Mesendoderm (in vitro differentiated cells): ENCODE measurements at places on chromosomes 7 and 10.

DNA sequence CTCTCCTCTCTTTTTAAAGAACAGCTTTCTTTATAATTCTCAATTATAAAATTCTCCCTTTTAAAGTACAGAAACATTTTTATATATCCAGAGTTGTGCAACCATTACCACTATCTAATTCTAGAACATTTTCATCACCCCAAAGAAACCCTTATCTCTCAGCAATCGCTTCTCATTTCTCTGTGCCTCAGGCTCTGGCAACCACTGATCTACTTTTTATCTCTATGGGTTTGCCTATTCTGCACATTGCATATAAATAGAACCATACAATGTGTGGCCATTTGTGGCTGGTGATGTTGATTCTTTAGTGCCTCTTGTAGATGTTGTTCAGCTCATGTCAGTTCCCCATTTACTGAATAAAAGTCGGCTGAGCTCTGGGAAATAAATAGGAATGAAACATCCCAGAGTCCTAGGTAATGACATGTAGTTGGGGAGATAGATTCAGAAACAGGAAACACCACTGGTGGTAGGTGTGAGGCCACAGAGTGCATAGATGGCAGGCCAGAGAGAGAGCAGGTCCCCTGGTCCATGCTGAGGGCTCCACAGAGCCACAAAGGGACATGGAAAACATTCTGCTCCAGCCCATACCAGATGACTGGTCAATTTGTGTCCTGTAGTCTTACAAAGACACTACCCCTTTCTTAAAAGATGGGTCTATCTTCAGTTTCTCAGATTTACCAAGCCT lies 126.5 kb downstream of the PLPP4 start:
- no peak for DNase-seq

GRCh38 chr7:109449760-109450159 lies 880.1 kb downstream of the DNAJB9 start:
- DNase-seq: peak; percentile 56

DNA sequence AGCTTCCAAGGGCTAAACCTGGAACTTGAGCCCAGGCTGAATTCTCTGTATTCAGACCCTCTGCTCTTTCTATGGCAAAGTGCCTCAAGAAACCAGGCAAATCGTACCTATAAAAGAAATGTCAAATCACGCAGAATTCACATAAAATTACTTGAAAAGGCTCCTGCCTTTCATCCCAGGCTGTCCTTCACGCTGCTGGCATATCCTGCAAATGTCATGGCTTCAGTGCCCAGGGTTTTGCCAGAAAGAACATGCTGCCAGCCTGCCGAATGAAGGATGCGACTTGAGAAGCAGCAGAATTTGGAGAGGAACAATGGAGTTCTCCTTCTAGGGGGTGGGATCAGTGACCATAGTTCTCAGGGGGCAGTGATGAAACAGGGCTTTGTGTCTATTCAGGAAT lies 602.5 kb upstream of the GALNT17 start:
- DNase-seq: no peak

GRCh38 chr10:78004215-78005026 lies 24.9 kb downstream of the POLR3A start:
- DNase-seq: peak; percentile 32

DNA sequence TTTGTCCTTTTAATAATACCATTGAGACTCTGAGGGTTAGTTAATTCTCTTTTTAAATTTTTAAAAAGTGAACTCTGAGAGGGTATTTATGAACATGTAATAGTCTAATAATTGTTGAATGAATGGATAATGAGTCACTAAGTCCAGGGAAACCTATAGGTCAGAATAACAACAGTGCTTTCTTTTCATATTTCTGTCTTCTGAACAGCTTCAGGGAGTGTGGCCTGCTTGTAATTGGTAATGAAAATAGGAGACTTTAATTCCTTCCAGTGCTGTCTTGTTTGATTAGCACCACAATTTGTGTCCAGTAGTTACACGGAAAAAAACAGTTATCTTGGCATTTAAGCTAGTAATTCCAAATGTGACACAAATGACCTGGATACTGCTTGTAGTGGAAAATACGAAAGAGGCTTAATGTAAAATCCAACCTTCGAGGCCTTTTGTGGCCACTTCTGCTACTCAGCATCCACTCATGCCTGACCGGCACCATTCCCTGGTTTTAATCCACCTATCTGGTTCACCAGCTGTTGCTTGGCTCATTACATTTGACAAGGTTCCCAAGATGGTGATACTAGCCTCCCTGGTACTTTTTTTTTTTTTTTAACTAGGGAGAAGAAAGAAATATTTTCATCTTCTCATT lies 149.3 kb upstream of the IMMP2L start:
- DNase-seq: no peak

DNA sequence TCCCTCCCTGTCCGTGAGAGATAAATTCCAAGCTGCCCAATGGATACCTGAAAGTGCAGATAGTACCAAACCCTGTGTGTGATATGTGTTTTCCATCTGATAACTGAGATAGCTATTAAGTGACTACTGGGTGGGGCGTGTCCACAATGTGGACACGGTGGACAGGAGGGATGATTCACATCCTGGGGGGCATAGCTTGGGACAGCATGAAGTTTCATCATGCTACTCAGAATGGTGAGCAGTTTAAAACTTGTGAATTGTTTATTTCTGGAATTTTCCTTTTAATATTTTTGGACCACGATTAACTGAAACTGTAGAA lies 158.6 kb downstream of the CREB5 start:
- DNase-seq: no peak

DNA sequence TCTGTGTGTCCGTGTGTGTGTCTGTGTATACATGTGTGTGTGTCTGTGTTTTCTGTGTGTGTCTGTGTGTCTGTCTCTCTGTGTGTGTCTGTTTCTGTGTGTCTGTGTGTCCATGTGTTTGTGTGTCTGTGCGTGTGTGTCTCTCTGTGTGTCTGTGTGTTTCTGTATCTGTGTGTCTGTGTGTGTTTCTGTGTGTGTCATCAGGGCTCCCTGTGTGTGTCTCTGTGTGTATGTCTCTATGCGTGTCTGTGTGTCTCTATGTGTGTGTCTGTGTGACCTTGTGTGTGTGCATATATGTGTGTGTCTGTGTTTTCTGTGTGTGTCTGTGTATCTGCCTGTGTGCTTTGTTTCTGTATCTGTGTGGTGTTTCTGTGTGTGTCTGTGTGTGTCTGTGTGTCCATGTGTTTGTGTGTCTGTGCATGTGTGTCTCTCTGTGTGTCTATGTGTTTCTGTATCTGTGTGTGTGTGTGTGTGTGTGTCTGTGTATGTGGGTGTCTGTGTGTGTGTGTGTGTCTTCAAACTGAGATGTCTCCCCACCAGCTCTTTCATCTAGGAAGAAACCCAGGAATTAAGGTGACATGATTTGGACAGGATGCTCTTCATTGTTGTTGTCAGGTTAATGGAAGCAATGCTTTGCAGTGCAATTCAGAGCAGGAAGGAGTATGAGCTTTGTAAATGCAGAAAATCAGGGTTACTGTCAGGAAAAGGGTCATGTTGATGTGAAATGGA lies 20.7 kb upstream of the PPIF start:
- DNase-seq: no peak

DNA sequence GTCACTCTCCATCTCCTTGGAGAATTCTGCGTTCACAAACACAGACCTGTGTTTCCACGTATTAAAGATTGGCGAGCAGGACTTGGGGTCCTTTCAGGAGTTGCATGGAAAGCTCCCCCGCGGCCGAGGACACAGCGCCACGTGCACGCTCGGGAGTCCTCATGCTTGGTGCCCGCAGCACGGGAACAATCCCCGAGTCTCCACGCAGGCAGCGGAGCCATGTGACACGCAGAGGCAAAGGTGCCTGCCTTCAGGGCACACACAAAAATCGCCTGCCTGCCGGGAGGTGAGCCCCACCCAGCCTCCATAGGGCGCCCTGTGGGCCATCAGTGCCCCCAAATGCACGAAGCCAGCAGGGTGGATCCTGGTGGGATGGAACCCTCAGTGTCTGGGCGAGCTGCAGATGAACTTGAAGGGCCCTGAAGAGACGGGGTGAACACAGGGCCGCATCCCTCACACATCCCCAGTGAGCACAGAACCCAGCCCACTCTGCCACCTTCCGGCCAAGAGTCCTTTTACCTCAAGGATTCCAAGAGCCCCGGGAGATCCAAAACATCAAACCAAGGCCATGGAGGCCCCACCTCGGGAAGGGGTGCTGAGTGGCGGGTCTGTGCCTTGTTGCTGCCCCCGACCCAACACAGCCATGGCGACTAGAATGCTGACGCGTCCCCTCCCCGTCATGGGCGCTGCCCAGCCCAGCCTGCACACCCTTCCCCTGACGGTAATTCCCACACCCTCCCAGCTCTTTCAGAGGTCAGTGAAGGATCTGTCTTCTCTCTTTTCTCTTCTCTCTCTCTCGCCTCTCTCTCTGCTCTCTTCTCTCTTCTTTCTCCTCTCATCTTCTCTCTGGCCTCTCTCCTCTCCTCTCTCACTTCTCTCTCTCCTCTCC lies 55.9 kb downstream of the CFAP46 start:
- DNase-seq: peak; percentile 26

DNA sequence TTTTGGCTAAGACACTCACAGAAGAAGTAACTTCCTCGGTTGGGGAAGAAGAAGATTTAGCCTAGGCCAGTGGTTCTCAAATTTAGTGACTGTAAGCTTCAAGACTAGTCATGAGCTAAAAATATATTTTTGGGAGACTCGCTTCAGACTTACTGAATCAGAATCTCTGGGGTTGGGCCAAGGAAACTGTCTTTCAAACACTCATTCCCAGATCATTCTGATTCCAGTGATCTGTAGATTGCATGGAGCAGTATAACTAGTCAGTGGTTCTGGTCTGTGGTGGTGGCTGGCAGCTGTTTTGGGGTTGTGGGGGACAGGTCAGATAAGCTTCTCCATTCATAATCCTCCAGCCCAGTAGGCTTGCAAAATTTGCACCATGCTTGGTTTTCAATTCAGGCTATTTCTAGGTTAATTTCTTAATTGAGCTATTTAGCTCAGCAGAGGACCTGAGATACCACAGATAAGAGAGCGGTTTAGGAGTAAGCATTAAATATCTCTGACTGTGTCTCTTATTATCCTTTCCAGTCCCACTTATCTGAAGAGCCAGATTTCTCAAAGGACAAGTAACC lies 3.8 kb upstream of the KAT6B start:
- no peak for DNase-seq

GRCh38 chr10:3779158-3779741 lies 5.8 kb downstream of the KLF6 start:
- no peak for DNase-seq

DNA sequence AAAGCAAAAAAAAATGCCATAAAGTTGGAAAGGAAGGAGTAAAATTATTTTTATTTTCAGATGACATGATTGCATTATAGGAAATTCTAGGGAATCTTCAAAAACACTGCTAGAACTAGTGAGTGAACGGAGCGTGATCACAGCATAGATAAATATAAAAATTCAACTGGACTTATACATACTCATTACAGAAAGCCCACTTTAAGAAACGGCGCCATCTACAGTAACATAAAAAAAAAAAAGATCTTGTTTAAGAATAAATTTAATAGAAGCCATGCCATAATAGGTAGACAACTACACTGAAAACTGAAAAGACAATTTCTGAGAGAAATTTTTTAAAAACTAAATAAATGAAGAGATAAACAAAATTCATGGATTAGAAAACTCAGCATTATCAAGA lies 623.1 kb upstream of the MGMT start:
- peak; percentile 8 for DNase-seq

- DNase-seq: peak; percentile 80
These were observed 1.3 kb downstream of the SEMA3D start for GRCh38 chr7:85185424-85186082.

DNA sequence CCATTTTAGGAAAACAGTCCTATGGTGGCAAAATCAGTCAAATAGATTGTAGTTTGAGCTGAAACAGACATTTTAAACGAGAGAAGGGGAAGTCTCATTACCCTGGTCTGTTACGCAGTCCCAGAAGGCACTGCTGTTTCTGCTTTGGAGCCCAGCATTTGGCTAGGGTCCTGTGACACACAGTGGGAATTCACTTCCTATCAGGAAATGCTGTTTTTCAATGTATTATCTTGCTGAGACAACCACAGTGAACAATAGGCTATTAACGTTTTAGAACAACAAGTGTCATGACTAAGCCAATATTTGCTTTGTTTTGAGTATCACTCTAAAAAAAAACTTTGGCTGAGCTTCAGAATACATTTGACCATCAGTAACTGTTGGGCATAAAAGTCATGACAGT lies 74.1 kb downstream of the ADD3 start:
- peak; percentile 86 for DNase-seq

DNA sequence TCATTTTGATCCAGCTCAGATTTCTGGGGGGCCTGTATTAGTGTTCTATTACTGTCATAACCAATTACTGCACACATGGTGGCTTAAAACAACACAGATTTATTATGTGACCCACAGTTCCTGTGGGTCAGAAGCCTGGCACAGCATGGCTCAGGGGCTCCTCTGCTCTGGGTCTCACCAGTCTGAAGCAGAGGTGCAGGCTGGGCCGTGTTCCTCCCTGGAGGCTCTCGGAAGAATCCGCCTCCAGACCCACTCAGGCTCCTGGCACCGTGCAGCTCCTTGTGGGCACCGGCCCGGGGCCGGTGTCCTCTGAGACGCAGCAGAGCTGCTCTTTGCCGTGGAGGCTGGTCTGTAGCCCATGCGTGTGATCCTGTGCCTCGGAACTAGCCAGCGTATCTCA lies 61.5 kb downstream of the RAMP3 start:
- no peak for DNase-seq

GRCh38 chr10:123455861-123456260 lies 210.3 kb upstream of the GPR26 start:
- no peak for DNase-seq

- DNase-seq: peak; percentile 9
These were observed 101.6 kb downstream of the OTUD1 start for GRCh38 chr10:23540401-23541030.

DNA sequence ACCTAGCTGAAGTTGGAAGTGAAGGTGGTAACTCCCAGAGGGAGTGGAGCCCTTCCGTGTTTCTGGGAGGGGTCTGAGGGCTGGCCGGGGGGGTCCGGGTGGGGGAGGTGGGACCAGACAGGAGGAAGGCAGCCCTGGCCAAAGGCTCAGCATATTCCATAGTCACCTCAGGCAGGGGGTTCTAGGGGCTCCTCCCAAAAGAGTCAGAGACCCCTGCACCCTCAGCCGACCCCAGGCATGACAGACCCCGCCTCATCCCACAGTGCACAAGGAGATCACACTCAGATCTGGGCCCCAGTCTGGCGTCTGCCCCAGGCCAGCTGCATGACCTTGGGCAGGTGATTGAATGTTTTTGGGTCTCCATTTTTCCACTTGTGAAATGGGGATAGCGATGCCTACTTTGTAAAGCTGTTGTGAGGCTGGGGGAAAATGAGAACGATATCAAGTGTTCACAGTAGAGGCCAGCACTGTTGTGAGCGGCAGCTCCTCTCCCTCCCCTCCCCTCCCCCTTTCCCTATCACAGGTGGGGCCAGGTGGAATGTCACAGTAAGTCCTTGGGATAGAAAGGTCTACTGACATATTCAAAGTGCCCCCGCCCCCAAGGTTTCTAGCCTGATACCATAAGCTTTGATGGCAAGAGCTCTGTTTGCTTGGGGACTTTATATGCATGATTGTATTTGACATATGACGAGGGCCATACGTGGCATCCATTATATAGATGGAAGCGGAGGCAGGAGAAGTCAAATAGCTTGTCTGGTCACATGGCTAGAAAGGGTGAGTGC lies 33.3 kb downstream of the DNAJB12 start:
- DNase-seq: peak; percentile 75
